ENCODE measurements at places on chromosomes 11 and 22. TPM values are rescaled to one million over a fixed set of nuclear protein-coding genes. Genes with fewer than 3 reads are reported as not detected.

The OR8D4 gene
- total RNA-seq, result not detected

The LBHD1 gene
- total RNA-seq, result 2.7 TPM

The OR6T1 gene
- not detected for total RNA-seq

The TRMT112 gene
- 345 TPM for total RNA-seq

The OR52A1 gene
- total RNA-seq, result not detected

The TRIM51 gene
- total RNA-seq, result not detected

The ATG13 gene
- total RNA-seq, result 60.1 TPM

The ANO5 gene
- total RNA-seq, result 0.44 TPM

The C11orf54 gene
- 11.1 TPM for total RNA-seq

The RHOD gene
- 14.7 TPM for total RNA-seq

The WNT11 gene
- total RNA-seq, result not detected

The LDHA gene
- 846 TPM for total RNA-seq

The SLC5A12 gene
- total RNA-seq, result not detected

The CCDC116 gene
- total RNA-seq, result 0.22 TPM

The AGBL2 gene
- total RNA-seq, result 0.66 TPM

The CRYBA4 gene
- total RNA-seq, result not detected

The MB gene
- total RNA-seq, result not detected

The SF1 gene
- 110 TPM for total RNA-seq

The CREB3L1 gene
- total RNA-seq, result 27.1 TPM

The CCDC188 gene
- 2.3 TPM for total RNA-seq

The ALX4 gene
- total RNA-seq, result under 0.01 TPM

The HORMAD2 gene
- total RNA-seq, result not detected

The NRXN2 gene
- 0.55 TPM for total RNA-seq

The ZNF215 gene
- total RNA-seq, result 10.4 TPM

The KLHL35 gene
- 1.7 TPM for total RNA-seq

The SAAL1 gene
- 19.4 TPM for total RNA-seq

The FGF19 gene
- not detected for total RNA-seq

The CXCR5 gene
- total RNA-seq, result not detected

The TPBGL gene
- not detected for total RNA-seq

The KRTAP5-2 gene
- total RNA-seq, result not detected

The DEFB131B gene
- total RNA-seq, result not detected

The MUC5AC gene
- total RNA-seq, result under 0.01 TPM

The RTN4R gene
- total RNA-seq, result 0.77 TPM

The HNRNPUL2 gene
- total RNA-seq, result 9.6 TPM

The PPP1R14B gene
- 296 TPM for total RNA-seq

The SNRPD3 gene
- total RNA-seq, result 221 TPM

The LRP4 gene
- total RNA-seq, result 4.7 TPM

The OR2D2 gene
- total RNA-seq, result 1.5 TPM

The BTBD18 gene
- not detected for total RNA-seq

The FOLR2 gene
- not detected for total RNA-seq

The CYB5R2 gene
- total RNA-seq, result 20.0 TPM

The KCNK7 gene
- not detected for total RNA-seq

Measured in uterine smooth muscle cell (primary cell).